NCI-H2171 treated with DMSO at 0.1 percent for 48 hours (cell line): ENCODE measurements at places on chromosomes 3 and 15.

- no peak for DNase-seq
Measured at GRCh38 chr15:65311760-65312159, 7.3 kb downstream of the RNU5B-1 start.

- peak; percentile 56 for DNase-seq
Measured at GRCh38 chr3:123489400-123490004, 40.6 kb upstream of the ADCY5 start.

GRCh38 chr3:149000206-149000745, 8.9 kb downstream of the GYG1 start:
- DNase-seq = no peak

GRCh38 chr3:194843556-194843955, 157.9 kb downstream of the FAM43A start:
- no peak for DNase-seq

- no peak for DNase-seq
Measured at GRCh38 chr3:53813229-53813628, 33.0 kb downstream of the CHDH start.

DNA sequence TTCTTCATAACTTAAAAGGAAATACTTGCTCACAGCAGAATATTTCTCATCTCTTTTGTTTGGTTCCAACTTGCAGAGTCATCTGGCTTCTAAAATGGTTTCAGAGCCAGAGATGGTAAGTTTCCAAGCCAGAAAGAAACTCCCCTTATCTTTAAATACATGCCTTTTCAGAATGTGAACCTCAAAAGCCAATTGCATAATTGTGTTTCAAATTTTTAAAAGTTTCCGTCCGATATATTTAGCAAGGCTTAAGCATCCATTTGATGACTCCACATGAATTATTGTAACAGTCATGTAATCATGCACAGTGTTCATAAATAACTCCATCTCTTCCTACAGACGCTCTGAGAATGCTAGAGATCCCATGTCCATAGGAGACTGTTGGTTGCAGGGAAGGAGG, 40.6 kb upstream of the C3orf80 start:
- no peak for DNase-seq

DNA sequence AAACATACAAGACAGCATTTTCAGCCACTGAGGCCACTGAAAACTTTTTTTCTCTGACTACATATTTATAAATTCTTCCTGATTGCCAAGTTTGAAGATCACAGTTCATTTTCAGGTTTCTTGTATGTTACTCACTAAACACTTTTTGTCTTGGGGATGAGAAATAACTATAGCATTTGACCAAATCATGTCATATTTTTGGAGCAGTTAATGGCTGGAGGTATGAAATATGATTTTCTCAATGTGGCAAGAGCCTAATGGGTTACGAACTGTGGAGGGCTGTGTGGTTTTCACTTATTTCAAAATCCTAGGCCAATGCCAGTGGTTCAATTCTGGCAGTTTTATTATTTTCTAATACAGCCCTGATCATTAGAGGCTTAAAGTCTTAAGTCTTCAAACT, 64.4 kb downstream of the USP13 start:
- no peak for DNase-seq

DNA sequence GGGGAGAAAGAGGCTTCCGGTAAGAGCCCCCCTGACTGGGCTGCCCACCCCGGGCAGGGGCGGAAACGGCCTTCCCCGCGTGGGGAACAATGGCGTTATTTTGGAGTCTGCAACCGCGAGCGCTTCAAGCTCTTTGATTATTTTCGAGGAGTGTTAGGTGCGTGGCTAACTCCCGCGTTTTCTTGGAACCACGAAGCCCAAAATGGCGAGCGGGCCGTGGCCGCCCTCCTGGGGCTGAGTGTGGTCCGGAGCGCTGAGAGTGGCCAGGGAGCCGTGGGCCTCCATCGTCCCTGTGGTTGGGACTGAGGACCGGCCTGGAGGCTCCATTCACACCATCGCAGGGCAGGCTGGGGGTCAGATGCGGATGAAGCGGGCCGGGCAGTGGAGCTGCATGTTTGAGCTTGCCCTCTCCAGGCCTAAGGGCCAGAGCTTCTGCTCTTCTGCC, 44.6 kb upstream of the POLG start:
- DNase-seq = no peak

DNA sequence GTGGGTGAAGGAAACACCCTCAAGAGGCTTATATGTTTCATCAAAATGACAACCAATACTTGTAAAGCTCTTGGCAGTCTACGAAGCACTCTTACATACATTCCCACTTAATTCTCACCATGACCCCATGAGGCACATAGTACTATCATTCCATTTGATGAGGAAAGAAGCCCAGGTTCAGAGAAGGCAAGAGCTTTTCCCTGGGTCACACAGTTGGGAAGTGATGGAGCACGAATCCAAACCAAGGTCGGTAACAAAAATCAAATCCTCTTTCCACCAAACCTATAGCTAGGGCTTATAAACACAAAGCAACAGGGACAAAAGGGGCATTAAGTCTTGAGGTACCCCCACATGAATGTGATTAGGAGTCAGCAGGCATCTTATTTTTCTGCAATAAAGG, 187.1 kb downstream of the UACA start:
- DNase-seq = no peak

DNA sequence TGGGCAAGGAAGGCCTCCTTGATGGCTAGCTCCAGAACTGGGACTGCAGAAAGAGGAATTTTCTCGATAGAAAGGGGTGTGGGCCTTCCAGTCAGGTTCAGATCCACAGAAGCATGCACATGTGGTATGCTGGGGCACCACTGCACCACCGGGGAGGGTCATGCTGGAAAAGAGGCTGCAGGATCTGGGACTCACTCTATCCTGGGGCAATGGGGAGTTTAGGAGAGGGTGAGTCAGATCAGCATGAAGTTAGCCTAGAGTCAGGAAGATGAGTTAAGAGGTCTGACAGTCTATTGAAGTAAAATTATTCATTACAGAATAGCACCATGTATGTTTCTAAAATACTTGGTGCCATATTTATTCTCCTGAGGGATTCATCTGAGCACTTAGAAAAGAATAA, 130.2 kb upstream of the TOPAZ1 start:
- no peak for DNase-seq

DNA sequence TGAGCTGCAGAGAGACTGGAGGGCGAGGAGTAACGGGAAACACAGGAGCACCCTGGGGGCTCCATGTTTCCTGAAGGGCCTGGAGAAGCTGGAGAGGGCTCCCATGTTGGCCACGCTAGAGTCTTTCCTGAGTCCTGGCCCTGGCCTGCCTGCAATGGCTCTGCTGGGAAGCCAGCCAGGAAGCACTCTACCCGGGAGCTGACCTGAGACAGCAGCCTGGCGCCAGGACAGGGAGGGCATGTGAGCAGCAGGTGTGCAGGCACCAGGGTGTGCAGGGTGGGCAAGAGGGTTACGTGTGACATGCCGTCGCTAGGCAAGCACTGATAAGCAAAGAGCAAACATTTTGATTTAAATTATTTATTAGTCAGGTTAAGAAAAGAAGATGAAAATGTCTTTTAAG, 301.4 kb downstream of the OCA2 start:
- DNase-seq = no peak

GRCh38 chr3:26104851-26105251, 315.0 kb downstream of the OXSM start:
- no peak for DNase-seq

GRCh38 chr3:120536642-120537041, 59.5 kb upstream of the NDUFB4 start:
- DNase-seq = no peak

DNA sequence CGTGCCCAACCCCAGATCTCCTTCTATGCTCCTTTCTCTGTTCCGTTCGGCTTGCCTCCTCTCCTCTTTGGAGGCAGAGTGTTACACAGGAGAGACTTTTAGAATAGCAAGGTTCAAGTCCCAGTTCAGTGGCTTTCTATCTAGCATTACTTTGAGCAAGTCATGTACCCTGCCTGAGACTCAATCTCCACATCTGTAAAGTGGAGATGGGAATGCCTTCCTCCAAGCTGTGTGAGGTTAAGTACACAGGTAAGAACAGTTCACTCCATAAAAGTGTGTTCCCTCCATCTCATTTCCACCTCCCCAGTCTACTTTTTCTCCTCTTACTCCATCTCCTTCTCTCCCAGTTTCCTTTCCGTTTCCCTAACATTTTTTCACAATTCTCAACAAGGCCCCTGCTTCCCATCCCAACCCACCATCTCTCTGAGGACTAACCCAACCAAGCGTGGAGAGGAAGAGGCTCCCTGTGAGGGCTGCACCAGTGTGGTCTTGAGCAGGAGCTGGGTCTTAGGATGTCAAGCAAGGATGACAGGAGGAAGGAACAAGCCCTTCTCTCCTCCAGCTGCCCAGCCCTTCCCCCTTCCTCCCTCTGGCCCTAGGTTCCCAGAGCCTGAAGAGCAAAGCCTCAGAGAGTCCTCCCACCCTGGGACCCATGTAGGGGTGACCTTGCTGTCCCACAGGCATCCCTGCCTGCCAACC, 6.4 kb downstream of the ATP8B4 start:
- DNase-seq = no peak

GRCh38 chr15:63677778-63678177, 80.6 kb downstream of the FBXL22 start:
- DNase-seq = no peak

GRCh38 chr3:52934630-52935530, 37.5 kb upstream of the STIMATE start:
- peak; percentile 15 for DNase-seq

GRCh38 chr15:74983725-74984231, 11.6 kb upstream of the SCAMP5 start:
- DNase-seq = no peak

- DNase-seq = no peak
Measured at GRCh38 chr15:82934100-82934880, 18.2 kb downstream of the HOMER2 start.

GRCh38 chr3:124772081-124772831, 42.0 kb downstream of the UMPS start:
- peak; percentile 86 for DNase-seq

GRCh38 chr3:150033721-150034120, 63.0 kb upstream of the PFN2 start:
- no peak for DNase-seq

- no peak for DNase-seq
Measured at GRCh38 chr3:100059472-100059871, 54.8 kb downstream of the FILIP1L start.

DNA sequence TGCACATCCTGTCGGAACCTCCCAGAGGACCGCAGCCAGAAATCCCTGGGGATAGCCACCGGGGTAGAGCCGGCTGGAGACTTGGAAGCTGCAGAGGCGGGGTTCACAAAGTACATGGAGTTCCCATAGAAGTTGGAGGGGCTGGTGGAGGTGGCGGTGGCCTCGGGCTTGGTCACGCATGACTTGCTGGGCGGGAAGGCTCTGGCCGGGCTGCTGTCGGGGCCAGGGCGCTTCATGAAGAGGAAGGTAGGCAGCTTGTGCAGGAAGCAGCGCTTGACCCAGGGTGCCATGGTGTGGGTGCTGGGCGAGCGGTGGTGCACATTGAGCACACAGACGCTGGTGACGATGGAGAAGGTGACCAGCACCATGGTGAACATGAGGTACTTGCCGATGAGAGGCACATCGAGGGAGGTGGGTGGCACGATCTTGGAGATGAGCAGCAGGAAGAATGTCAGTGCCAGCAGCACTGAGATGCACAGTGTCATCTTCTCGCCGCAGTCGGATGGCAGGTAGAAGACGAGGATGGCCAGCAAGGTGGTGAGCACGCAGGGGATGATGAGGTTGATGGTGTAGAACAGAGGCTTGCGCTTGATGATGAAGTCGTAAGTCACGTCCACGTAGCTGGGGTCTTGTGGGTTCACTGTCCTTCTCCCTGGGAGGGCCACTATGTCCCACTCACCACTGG, 8.4 kb upstream of the CHRNA3 start:
- DNase-seq = no peak

GRCh38 chr3:129343643-129344360, 65.1 kb downstream of the HMCES start:
- DNase-seq = no peak

- peak; percentile 66 for DNase-seq
Measured at GRCh38 chr15:22930782-22931484, 49.2 kb downstream of the CYFIP1 start.
